Progenitor cell of endocrine pancreas (in vitro differentiated cells): ENCODE measurements at places on chromosomes 13 and 19. TPM values are rescaled to one million over a fixed set of nuclear protein-coding genes. Genes with fewer than 3 reads are reported as not detected.

DNA sequence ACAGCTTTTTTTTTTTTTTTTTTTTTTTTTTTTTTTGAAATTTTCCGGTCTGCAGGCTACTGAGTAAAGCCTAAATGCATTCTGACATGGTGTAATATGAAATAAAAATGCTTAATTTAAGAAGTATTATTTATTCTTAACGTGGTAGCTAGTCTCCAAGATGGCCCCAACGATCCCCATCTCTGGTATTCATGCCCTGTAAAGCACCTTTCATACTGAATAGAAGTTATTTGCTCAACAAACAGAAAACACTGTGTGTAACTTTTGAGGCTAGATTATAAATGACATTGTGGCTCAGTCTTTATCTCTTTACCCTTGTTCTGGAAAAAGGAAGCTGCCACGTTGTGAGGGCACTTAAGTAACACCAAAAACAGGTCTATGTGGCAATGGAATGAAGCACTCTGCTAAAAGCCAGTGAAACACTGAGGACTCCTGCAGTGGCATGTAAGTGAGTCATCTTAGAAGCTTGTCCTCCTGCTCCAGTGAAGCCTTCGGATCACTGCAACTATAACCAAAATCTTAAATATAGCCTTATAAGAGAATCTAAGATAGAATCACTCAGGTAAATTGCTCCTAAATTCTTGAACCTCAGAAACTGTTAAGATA, 128.7 kb downstream of the UGGT2 start:
- H3K4me3 ChIP-seq, result no peak overlapping the region
- H3K27me3 ChIP-seq, result no peaks in the 10 kb centered on the region
- H3K4me1 ChIP-seq, result peaks cover 10% of the 10 kb centered on the region
- no peak overlapping the region for H3K27ac ChIP-seq
- no peak for DNase-seq

DNA sequence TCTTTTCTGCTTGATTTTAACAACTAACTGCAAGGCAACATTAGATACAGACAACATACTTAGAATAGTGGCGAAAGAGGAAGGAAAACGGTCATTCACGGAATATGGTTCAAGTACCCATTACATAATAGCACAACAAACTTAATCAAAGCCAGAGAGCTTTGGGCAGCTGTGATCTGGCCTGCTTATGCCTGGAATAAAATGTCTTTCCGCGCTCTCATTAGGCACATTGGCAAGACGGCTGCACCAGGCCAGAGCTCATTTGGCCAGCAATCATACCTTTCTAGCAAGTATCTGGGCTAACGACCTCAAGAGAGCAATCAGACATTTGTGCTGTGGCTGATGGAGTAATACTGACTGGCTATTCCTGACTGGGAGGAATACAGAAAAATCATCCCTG, 112.8 kb downstream of the NALCN start:
- no peaks in the 10 kb centered on the region for H3K4me1 ChIP-seq
- no peak overlapping the region for H3K27ac ChIP-seq
- no peaks in the 10 kb centered on the region for H3K36me3 ChIP-seq
- H3K27me3 ChIP-seq, result no peaks in the 10 kb centered on the region

- no peaks in the 10 kb centered on the region for H3K36me3 ChIP-seq
- DNase-seq, result no peak
- no peak overlapping the region for H3K27ac ChIP-seq
- H3K27me3 ChIP-seq, result no peaks in the 10 kb centered on the region
Measured at GRCh38 chr19:42693760-42694350, 46.4 kb downstream of the PSG3 start.

GRCh38 chr19:57245959-57246358, 5.5 kb downstream of the ZNF805 start:
- no peak for DNase-seq
- no peak overlapping the region for H3K27ac ChIP-seq
- H3K4me3 ChIP-seq, result no peak overlapping the region
- no peaks in the 10 kb centered on the region for H3K27me3 ChIP-seq
- H3K36me3 ChIP-seq, result peaks cover 15% of the 10 kb centered on the region

- H3K27me3 ChIP-seq, result no peaks in the 10 kb centered on the region
- peaks cover 35% of the 10 kb centered on the region for H3K4me1 ChIP-seq
- no peak overlapping the region for H3K4me3 ChIP-seq
- no peak for DNase-seq
- H3K36me3 ChIP-seq, result no peaks in the 10 kb centered on the region
Measured at GRCh38 chr13:33381180-33381579, 95.6 kb upstream of the STARD13 start.

GRCh38 chr19:1449467-1450442, at the start of gene APC2:
APC2 (plus strand) TSS chr19:1450121; CDS start chr19:1453002, 2,881 bp downstream.
- no peak within 1 kb of the TSS for H3K27ac ChIP-seq
- H3K4me3 ChIP-seq, result no peak within 1 kb of the TSS
- peaks cover 42% of the 10 kb centered on the region for H3K27me3 ChIP-seq
- H3K36me3 ChIP-seq, result no peaks in the 10 kb centered on the region
- H3K4me1 ChIP-seq, result no peaks in the 10 kb centered on the region

DNA sequence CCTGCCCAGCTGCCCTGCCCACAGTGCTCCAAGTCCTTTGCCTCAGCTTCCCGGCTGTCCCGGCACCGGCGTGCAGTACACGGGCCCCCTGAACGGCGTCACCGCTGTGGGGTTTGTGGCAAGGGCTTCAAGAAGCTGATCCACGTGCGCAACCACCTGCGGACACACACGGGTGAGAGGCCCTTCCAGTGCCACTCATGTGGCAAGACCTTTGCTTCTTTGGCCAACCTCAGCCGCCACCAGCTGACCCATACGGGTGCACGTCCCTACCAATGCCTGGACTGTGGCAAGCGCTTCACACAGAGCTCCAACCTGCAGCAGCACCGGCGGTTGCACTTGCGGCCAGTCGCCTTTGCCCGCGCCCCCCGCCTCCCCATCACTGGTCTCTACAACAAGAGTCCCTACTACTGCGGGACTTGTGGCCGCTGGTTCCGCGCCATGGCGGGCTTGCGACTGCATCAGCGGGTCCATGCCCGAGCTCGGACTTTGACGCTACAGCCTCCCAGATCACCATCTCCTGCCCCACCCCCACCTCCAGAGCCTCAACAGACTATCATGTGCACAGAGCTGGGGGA, 5.7 kb downstream of the ZNF526 start:
- no peak overlapping the region for H3K27ac ChIP-seq
- no peak overlapping the region for H3K4me3 ChIP-seq
- H3K4me1 ChIP-seq, result peaks cover 3% of the 10 kb centered on the region
- peaks cover 18% of the 10 kb centered on the region for H3K36me3 ChIP-seq
- no peaks in the 10 kb centered on the region for H3K27me3 ChIP-seq

GRCh38 chr19:57083711-57084110, 36.1 kb upstream of the USP29 start:
- H3K4me3 ChIP-seq, result no peak overlapping the region
- no peak for DNase-seq

GRCh38 chr19:15633082-15633835, 7.4 kb upstream of the CYP4F3 start:
- DNase-seq, result no peak
- H3K4me3 ChIP-seq, result no peak overlapping the region
- H3K36me3 ChIP-seq, result no peaks in the 10 kb centered on the region
- H3K27me3 ChIP-seq, result no peaks in the 10 kb centered on the region

DNA sequence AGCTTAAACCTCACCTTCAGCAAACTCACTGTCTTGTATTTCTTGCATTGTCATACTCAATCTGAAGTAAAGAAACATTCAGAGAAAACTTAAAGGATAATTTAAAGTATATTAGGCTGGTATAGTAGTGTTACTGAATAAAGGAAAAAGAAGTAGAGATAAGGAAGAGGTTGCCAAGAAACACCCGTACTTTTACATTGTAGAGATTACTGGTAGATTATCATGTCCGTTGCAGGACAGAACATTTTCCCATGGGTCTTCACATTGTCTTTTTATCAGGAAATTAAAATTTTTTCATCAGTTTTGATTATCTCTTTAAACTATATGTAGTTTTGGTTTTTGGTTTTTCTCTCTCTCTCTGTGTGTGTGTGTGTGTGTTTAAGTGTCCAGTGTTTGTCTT, 19.9 kb upstream of the GPR183 start:
- peaks cover 14% of the 10 kb centered on the region for H3K36me3 ChIP-seq
- H3K27me3 ChIP-seq, result no peaks in the 10 kb centered on the region
- H3K4me1 ChIP-seq, result peaks cover 3% of the 10 kb centered on the region
- H3K27ac ChIP-seq, result no peak overlapping the region
- DNase-seq, result no peak

- H3K4me1 ChIP-seq, result no peaks in the 10 kb centered on the region
- no peak for DNase-seq
- no peaks in the 10 kb centered on the region for H3K27me3 ChIP-seq
- H3K27ac ChIP-seq, result peak overlapping the region; percentile 13
- peaks cover 15% of the 10 kb centered on the region for H3K36me3 ChIP-seq
Measured at GRCh38 chr19:54151362-54152035, 8.0 kb downstream of the LENG1 start.

DNA sequence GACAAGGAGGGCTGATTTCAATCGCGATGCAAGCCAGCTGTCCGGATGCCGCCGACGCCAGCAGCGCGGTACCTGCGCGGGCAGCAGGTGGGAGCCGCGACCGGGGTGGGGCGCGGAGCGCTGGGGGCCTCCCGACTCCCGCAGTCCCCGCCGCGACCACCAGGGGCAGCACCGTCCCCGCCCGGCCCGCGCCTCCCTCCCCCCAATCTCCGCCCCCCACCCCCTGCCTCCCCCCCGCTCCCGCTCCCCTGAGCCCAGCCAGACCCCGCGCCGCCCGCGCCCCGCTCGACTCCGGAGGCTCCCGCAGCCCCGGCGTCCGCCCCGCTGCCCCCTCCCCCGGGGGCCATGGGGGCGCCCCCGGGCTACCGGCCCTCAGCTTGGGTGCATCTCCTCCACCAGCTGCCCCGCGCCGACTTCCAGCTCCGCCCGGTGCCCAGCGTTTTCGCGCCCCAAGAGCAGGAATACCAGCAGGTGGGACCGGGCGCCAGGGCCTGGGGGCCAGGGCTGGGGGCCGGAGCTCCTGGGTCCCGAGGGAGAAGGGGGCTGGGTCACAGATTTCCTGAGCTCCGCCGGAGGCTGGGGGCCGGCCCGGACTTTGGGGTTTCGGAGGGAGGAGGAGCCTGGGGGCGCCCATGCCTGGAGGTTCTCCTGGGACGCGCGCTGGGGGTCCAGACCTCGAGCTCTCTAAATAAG, at the start of gene TTYH1:
Gene TTYH1, plus strand, starts transcription at position 257 of the 693 bp plus-strand sequence. Its CDS starts 89 bp downstream, at position 346.
- H3K36me3 ChIP-seq, result peaks cover 6% of the 10 kb centered on the region
- peak within 1 kb of the TSS; percentile 63 for H3K27ac ChIP-seq
- peak within 1 kb of the TSS; percentile 82 for H3K4me3 ChIP-seq
- DNase-seq, result peak; percentile 56
- peaks cover 19% of the 10 kb centered on the region for H3K4me1 ChIP-seq
- peaks cover 61% of the 10 kb centered on the region for H3K27me3 ChIP-seq

GRCh38 chr19:18317961-18318800, 4.7 kb downstream of the LSM4 start:
- no peak overlapping the region for H3K4me3 ChIP-seq
- H3K36me3 ChIP-seq, result peaks cover 4% of the 10 kb centered on the region
- no peak for DNase-seq
- no peak overlapping the region for H3K27ac ChIP-seq

DNA sequence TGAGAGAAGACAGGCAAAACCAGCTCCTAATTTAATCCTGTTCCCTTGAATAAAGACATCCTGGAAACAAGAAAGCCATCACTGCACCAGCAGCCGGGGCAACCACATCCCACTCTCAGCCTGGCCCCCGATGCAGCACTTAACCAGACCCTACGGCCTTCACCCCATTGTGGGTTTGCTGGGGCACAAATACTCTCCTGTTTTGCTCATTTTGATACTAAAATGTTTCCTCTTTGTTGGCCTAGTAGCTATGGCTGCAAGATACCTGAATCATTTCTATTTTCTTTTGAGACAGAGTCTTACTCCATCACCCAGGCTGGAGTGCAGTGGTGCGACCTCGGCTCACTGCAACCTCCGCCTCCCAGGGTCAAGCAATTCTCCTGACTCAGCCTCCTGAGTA, 28.4 kb downstream of the ANKRD27 start:
- no peaks in the 10 kb centered on the region for H3K4me1 ChIP-seq
- H3K4me3 ChIP-seq, result no peak overlapping the region
- no peaks in the 10 kb centered on the region for H3K27me3 ChIP-seq
- H3K36me3 ChIP-seq, result peaks cover 23% of the 10 kb centered on the region

GRCh38 chr19:18274781-18275356, 617 bp upstream of the IQCN start:
- H3K27me3 ChIP-seq, result no peaks in the 10 kb centered on the region
- no peak overlapping the region for H3K27ac ChIP-seq
- peaks cover 8% of the 10 kb centered on the region for H3K36me3 ChIP-seq
- H3K4me3 ChIP-seq, result no peak overlapping the region
- DNase-seq, result no peak

DNA sequence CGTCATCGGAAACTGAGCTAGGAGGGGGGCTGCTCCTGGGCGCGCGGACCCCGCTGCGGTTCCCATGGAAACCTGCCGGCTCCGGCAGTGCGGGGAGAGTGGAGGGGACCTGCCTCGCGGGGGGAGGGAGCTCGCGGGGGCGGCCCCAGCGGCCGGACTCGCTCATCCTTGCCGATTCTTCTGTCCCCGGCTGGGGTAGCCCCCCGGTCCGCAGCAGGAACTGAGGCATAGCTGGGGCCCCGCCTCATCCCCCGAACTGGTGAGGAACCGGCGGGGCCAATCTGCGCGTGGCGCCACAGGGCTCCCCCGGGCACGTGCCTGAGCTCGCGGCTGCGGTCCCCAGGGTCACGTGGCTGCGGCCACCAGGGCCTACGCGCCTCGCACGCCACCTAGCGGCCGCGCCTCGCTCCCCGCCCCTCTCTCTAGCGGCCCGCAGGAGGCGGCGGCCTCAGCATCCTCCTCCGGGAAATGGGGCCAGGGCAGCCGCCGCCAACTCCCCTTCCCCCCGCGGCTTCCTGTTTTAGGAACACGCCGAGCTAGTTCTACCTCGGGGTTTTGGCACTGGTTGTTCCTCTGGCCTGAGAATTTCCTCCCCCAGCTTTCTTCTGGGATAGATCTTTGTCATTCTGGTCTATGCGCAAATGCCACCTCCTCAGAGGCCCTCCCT, 1.7 kb upstream of the ELAVL3 start:
- peaks cover 38% of the 10 kb centered on the region for H3K27me3 ChIP-seq
- H3K27ac ChIP-seq, result no peak overlapping the region
- no peaks in the 10 kb centered on the region for H3K4me1 ChIP-seq
- H3K36me3 ChIP-seq, result peaks cover 8% of the 10 kb centered on the region
- H3K4me3 ChIP-seq, result no peak overlapping the region

- H3K27me3 ChIP-seq, result no peaks in the 10 kb centered on the region
- H3K27ac ChIP-seq, result no peak overlapping the region
Measured at GRCh38 chr13:87120476-87120875, 550.7 kb upstream of the SLITRK5 start.

- DNase-seq, result no peak
- H3K27me3 ChIP-seq, result no peaks in the 10 kb centered on the region
- peaks cover 2% of the 10 kb centered on the region for H3K4me1 ChIP-seq
Measured at GRCh38 chr13:83153848-83154247, 728.4 kb downstream of the SLITRK1 start.

DNA sequence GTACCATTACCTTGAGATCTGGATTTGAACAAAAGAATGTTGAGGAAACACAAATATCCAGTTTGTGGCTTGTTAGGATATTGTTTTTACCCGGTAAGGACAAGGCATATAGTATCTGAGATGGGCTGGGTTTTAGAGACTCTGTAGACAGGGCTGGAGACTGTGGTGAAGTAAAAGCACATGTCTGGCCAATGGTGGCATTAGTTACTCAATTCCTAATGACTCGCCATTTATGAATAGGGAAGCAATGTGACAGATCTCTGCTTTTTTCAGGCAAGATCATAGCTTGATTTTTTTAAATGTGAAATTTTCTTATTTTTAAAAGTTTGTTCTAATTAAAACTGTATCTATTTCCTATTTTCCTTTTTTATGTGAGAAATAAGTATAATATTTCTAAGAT, 371.1 kb upstream of the SPRY2 start:
- no peak overlapping the region for H3K27ac ChIP-seq
- peaks cover 12% of the 10 kb centered on the region for H3K4me1 ChIP-seq
- no peaks in the 10 kb centered on the region for H3K27me3 ChIP-seq
- H3K4me3 ChIP-seq, result no peak overlapping the region

PPM1N gene
- 0.62 TPM in 1 of 2 replicates, not detected in the other for total RNA-seq

FAM124A gene
- total RNA-seq, result 1.5 and 1.6 TPM in 2 replicates

SIRT6 gene
- 33.2 and 35.1 TPM in 2 replicates for total RNA-seq

CRTC1 gene
- total RNA-seq, result 39.5 and 39.7 TPM in 2 replicates

RRAS gene
- 2.6 and 3.9 TPM in 2 replicates for total RNA-seq
